HCEC 1CT (cell line): ENCODE measurements at places on chromosomes 2 and 18.

DNA sequence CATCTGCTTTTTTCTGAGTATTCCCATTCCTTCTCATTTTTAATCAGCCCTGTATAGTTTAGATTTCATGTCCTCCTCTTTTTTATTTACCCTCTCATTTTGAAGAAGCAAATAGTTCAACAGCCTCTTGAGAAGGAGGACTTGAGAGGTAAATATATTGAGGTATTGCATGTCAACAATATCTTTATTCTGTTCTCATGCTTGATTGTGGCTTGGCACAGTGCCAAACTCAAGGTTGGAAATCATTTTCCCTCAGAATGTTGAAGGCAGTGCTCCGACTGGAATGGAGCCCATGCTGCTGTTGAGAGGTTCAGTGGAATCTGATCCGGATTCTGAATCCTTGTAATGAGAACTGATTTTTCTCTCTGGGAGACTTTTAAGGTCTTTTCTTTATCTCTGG is 31.0 kb upstream of the GALNT3 start:
- DNase-seq: no peak

GRCh38 chr2:230868947-230869913 is 4.5 kb downstream of the ITM2C start:
- no peak for DNase-seq

- no peak for DNase-seq
These were observed 472 bp downstream of the SLC20A1 start for GRCh38 chr2:112646102-112646719.

DNA sequence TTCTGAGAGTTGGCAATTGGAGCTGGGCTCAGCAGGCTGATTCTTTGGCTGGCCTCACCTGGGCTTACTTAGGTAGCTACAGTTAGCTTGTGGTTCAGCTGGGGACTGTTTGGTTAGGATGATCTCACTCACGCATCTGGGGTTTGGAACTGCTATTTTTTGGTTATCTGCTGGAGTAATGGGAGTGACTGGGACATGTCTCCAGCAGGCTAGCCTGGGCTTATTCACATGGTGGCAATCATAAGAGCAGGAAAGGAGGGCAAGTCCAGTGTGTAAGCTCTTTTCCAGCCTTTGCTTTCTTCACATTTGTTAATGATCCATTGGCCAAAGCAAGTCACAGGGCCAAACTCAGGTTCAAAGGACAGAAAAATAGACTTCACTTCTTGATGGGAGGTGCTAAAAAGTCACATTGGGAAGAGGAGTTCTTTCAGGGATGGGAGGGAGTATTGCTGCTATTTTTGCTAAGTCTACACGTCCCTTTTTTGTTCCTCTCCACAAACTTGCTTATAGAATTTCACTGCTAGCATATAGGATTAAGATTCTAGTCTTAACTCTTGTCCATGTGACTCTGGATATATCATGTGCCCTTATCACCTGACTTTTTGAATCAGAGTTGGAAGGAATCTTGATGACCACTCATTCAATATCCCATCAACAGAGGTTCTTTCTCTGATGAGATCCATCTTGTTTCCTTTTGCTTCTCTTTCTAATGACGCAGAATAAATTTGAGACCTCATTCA is 174.0 kb downstream of the ZFP36L2 start:
- DNase-seq: no peak

DNA sequence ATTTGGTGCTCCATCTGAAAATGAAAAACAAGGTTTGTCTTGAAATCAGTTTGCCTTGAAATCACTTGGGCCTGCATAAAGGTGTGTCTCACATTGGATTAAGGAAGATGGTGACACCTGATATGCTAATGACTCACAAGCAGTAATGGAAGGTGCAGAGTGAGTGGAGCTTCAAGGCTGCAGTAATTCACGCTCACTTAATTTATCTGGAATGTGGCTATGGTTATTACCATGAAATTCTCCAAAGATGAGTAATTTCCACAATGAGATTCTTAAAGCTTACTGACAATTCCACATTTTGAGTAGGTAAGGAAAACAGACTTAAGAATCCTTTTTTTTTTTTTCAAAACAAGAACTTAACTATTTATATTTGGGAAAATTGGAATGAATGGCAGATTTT is 156.8 kb downstream of the PAX3 start:
- no peak for DNase-seq

- DNase-seq: no peak
These were observed 234.7 kb downstream of the PRKCE start for GRCh38 chr2:45886171-45886663.

- no peak for DNase-seq
These were observed 48.4 kb downstream of the PAPOLG start for GRCh38 chr2:60804473-60804872.

DNA sequence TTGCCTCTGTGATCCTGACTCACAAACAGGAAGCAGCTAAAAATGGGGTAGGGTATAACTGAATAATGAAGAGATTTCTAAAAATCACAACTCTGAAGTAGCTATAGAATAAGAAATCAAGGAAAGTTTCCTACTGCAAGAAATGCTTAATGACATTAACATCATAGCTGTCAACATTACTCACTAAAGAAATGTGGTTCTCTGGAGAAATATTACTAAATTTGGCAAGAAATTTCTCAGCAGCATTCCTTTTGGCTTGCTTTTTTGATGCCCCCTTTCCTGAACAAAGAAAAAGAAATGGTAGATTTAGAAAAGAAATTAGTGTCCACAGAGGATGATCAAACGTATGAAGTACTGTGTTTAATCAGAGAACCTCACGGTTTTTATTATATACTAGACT is 9.5 kb downstream of the PRKRA start:
- DNase-seq: no peak

DNA sequence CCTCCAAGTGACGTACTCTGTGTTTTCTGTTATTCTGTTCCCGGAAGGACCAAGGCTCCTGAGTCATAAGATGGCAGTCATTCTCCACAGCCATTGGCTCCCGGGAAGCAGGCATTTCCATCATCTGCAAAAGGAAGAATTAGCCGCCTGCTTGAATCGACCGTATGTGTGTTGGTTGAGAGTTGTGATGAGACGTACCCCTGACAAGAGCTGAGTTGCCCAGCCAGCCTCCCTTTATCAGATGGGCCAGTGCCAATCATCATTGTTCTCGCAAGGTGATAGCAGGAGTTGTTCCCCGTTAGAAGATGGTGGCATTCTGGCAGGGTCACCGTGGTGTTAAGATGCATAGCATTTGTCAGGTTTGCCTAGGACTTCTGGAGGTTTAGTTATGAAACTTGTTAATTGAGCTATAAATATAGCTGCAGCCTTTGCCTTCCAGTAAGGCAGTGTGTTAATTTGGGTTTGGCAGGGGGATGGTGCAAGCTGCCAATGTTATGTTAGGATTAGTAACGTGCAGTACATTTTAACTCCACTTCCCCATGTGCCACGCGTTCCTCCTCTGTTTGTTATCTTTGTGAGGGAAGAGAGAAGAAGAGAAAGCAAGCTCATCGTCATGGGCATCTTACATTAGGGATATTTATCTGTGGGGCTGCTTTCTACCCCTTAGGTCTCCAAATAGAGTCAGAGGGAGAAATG is 652.7 kb upstream of the FANCL start:
- DNase-seq: no peak

DNA sequence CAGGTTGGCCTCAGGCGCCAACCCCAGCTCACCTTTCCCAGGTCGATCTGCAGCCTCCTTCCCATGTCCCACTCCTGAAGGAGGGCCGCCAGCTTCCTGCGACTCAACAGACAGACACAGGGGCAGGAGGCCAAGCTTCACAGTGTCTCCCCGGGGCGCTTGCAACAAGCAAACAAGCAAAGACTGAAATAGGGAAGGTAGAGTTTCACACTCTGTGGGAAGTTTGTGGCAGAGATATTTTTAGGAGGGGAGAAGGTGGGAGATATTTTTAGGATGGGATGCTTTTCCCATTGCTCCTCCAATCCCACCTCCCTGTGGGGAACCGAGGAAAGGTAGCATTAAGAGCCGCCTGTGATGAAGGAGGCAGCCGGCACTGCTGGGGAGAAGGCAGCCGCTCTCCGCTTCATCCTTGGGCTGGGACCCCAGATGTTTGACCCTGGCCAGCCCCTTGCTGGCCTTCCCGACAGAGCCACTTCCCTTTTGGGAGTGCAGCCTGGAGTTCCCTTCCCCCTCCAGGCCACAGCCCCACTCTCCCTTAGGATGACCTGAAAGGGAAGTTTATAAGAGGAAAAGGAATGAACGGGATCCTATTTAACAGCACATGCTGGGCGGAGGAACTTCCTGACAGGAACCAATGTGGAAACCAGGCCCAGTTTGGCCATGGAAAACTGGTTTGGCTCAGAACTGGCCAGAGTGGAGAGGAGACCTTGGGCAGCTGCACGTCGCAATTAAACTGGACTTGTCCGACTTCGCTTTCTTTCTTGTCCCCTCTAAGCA is 142.2 kb upstream of the SMAD2 start:
- DNase-seq: no peak

- peak; percentile 30 for DNase-seq
These were observed 22.4 kb upstream of the MGAT5 start for GRCh38 chr2:134231301-134231964.

GRCh38 chr2:165494573-165494972 is 25.1 kb downstream of the CSRNP3 start:
- DNase-seq: no peak

DNA sequence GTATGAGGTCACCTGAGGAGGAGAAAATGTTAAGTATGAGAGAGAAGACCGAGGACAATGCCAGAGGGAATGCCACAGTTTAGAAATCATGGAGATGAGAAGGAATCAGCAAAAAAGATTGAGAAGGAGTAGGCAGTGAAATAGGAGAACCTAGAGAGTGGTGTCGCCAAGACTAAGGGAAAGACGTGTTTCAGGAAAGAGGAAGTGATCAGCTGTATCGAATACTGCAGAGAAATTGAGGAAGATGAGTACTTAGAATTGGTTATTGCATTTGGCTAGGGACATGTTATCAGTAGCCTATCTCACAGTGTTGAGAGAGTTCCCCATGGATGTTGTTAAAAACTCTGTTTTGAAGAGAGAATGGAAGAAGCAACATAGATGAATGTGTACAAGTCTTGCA is 112.3 kb downstream of the GALNT1 start:
- DNase-seq: no peak

- DNase-seq: no peak
These were observed 58.9 kb upstream of the CTDP1 start for GRCh38 chr18:79620576-79621165.

- no peak for DNase-seq
These were observed 35.1 kb downstream of the SANBR start for GRCh38 chr2:61100801-61101200.

DNA sequence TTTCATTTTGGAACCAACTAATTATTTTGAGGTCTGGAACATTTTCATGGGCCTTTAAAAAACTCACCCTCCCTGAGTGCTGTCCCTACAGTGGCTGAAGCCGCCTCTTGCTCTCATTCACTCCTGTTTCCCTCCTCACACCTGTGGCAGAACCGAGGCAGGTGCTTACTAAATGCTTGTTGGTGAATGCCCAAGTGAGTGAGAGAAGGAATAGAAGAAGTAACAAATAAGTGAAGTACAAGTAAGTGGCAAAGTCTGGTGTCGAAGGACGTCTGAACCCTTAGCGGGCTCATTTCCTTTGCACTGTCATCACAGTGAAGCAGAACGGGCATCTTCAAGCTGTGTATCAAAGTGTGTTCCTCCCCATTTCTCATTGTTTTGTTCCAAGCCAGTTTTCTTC is 135.2 kb downstream of the RHBDD1 start:
- DNase-seq: no peak

DNA sequence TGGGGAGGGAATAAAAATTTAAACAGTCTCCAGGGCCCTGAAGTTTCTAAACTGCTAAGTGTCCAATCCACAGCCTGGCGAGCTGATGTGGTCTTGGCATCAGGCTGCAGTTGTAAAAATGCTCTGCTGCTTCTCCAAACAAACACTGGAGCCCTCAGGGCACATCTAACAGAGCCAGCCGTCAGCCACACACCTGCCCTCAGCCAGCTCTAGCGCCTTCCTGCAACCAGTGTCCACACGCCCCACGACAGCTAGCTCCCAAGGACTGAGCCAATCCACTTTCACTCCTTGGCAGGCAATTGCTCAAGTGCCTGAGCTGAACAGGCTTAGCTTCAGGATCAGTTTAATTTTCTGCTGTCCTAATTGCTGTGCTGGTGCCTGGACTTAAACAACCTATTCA is 446.4 kb upstream of the RAB12 start:
- no peak for DNase-seq

DNA sequence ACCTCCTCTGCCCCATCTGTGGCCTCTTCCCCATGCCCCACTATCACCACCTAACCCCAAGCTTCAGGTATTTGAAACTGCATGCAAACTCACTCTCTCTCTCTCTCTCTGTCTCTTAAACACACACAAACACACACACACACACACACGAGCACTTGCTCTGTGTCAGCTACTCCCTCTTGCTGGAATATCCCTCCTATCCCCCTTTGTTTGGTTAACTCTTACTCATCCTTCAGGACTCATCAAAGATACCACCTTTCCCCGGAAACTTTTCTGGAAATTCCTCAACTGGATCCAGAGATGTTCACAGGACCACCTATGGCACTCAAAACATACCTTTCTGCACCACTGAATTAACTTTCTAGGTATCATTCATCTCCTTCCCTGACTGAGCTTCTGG is 222.8 kb upstream of the TMEM200C start:
- DNase-seq: no peak

DNA sequence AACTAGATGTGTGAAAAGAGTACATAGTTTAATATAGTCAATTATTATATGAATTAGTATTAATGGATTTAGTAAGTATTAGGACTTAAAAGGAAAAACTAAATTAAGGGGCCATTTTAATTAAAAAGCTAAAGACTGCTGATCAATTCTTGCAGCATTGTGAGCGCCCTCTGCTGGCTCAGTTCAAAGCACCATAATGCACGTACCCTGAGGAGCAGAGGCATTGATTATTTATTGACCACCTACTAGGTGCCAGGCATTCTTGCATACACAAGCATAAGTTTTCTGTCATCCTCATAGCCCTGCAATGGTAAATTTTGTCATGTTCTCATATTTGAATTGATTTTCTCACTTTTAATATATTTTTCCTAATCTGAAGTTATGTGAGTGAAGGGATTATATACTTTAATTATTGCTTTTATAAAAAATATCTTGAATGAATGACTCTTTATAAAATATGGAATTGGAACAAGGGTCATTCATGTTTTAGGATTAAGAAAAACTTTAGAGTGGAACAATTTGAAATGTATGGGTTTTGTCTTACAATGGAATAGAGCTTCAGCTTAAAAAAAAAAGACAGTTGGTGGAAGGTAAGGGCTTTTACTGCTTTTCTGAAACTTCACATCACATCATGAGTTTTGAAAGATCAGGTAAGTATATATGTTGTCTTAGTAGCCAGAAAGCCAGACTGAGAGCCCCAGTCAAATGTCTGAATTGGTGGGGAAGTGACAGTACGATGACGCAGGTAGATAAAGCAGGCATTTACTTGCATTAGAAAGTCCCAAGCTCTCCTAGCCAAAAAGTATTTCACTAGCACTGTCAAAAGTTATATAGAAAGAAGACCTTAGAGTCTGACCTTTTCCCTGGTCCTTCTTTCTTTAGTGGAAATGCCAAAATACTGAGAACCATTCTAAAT is 9.7 kb downstream of the ITGA4 start:
- DNase-seq: peak; percentile 48

GRCh38 chr18:76994086-76994654 is 138.4 kb downstream of the MBP start:
- DNase-seq: no peak
